Left lobe of liver (tissue), 2 donors: ENCODE measurements at places on chromosomes 16 and 17.

GRCh38 chr16:86299882-86300610 lies 210.3 kb upstream of the FOXF1 start:
- DNase-seq, result no peak

DNA sequence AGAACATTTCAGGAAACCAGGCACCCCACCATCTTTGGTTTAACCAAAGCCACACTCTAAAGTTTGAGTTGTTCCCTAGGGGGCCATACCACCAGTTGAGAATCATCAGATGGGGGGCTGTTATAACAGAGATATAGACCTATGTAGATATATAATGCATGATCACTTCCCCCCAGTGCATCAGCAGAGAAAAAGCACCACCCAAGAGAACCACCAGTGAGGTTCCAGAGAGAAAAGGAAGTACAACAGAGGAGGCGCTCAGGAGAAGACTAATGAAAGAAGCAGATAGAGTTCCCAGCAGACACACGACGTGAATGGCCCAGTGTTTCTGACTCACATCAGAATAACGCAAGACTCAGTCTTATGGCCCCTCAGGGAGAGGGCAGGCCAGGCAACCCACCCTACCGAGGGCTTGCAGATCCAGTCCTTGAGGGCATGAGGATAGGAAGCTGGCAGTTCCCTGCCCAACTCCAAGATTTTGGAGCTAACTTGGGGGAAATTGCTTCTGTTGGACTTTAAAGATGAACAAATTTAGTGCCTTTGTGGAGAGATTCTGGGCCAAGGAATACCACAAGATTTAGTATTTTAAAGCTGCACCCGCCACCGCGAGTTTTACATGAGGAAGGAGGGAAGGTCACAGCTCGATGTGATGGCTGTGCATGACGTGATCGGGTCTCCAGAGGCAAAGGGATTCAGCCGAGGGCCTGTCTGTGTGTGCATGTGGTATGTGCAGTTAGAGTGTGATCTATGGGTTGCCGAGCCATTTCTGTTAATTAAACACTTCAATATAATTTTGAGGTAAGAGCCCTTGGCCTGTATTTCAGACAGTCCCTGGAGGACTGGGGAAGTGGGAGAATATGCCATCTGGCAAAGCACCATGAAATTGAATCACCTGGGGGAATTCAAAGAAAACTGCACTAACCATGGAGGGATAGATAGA lies 53.1 kb downstream of the AIPL1 start:
- DNase-seq, result no peak

DNA sequence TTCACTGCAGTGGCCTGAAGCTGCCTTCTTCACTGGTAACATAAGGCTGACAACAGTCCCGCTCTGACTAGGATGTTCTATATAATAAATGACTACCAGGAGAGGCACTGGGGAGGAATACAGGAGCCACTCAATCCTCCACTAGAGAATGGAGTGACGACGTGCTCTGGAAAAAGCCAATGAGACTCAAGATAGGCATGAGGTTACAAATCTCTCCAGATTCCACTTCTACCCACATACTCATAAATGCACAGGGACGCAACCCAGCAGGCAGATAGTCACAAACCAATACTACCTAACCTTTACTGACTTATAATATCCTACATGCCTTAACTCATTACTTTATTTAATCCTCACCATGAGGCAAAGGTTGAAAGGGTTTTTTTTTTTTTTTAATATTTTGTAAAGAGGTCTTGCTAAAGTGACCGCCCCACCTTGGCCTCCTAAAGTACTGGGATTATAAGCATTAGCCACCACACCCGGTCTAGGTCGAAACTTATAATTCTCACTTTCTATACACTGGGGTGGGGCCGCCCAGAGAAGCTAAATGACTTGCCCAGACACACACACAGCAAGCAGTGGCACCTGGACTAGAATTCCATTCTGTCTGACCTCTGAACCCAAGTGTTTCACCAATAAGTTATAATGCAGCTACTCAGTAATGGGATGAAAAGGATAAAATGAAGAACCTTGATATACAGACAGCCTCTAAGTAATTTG lies 33.7 kb downstream of the TOM1L2 start:
- no peak for DNase-seq

DNA sequence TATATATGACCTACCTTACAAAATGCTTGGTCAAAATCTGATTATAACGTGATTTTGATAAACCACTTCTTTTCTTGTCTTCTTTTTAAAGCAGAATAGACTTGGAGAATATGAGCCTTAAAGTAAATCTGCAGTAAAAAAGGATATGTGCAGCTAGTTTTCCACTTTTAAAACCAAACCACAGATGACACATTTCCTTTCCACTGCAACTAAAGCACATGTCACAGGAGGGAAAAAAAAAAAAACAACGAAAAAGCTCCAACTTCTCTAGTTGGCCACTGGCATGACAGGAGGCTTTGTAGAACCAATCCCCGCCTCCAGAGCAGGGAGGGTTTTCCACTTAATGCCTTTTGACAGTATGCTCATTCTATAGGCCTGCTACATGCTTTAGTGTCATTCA lies at the start of gene EVI2A:
TSS of gene EVI2A (minus strand) at position 142 of the 400 bp plus-strand sequence. CDS start 2,609 bp downstream, outside the sequence.
- no peak for DNase-seq

DNA sequence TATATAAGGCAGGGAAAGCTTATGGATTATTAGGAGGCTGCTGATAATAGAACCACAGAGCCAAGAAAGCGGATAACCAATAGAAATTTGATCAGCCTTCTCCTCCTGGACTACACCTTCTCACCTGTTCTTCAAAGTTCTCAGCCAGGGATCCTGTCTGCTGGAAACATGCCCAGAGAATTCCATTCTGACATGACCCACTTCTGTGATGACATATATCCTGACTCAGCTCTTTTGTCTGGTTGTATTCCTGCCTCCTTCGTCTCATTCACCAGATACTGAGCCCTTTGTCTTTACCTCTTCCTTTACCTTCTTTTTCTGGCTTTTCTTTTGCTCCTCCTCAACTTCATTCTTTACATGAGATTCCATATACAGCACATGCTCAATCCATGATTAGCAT lies 576.1 kb downstream of the CDH11 start:
- DNase-seq, result no peak

GRCh38 chr17:16314859-16315258 lies 38.4 kb downstream of the CENPV start:
- no peak for DNase-seq

GRCh38 chr17:62179525-62180161 lies 114.6 kb upstream of the MED13 start:
- DNase-seq, result no peak

- DNase-seq, result peak; percentile 65
Measured at GRCh38 chr16:75555213-75555706, 792 bp downstream of the TMEM231 start.

DNA sequence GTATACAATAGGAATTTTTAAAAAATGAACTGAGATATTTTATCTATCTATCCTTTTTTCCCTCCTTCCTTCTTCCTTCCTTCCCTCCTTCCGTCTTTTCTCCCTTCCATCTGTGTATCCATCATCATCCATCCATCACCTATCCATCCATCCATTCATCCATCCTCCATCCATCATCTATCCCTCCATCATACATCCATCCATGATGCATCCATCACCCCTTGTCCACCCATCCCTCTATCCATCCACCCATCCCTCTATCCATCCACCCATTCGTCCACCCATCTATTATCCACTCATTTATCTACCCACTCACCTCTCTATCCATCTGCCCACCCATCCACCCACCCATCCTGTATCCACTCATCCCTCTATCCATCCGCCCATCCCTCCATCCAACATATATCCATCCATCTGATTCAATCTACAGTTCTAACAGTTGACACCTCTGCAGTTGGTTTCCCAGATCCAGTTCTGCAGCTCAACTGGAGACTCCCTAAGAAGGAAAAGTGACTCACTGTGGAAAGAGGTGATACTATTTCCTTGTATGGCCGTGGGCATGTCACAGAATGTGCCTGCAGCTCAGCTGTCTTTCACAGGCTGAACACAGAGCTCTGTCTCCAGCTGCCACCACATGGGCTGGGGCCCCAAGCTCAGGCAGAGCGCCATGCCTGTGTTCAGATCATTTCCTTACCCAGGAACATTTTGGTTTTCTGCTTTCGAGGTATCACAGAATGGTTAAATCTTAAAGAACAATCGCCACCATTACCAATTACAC lies 130.8 kb downstream of the XYLT1 start:
- no peak for DNase-seq

DNA sequence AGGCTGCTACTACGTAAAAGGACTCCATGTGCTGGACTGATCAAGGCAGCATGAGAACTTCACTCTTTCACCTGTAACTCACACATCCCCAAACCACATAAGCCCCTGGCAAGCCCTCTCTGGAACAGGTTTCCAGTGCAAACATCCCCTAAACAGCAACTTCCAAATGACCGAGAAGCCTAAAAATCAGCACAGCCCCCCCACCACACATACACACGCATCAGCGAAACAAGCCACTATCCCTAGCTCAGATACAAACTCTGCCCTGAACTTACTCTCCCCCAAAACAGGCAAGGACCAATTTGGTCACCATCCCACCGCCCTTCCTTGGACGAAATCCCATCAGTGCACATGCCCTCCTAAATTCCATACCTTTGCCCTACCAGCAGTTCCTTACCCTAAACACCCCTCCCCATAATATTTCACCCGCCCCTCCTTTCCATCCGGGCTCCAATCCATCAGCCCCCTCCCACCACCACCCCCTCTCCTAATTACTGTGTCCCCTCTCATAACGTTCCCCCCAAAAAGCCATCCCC lies 735 bp downstream of the LSM12 start:
- no peak for DNase-seq

- DNase-seq, result no peak
Measured at GRCh38 chr16:78773291-78773702, 673.8 kb downstream of the WWOX start.

- no peak for DNase-seq
Measured at GRCh38 chr16:62638324-62638911, 602.2 kb upstream of the CDH8 start.

GRCh38 chr17:4972752-4973151 lies 5.1 kb upstream of the SPAG7 start:
- no peak for DNase-seq

GRCh38 chr16:13959626-13960025 lies 39.7 kb downstream of the ERCC4 start:
- no peak for DNase-seq

DNA sequence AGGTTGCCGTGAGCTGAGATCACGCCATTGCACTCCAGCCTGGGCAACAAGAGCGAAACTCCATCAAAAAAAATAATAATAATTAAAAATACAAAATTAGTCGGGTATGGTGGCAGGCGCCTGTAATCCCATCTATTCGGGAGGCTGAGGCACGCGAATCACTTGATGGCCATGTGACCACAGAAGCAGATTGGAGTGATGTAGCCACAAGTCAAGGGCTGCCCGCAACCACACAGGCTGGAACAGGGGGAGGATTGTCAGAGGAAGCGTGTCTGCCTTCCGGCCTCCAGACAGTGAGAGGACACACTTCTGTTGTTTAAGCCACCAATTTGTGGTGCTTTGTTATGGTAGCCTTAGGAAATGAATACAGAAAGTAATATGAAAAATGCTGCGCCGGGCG lies 11.8 kb upstream of the NAGS start:
- no peak for DNase-seq

- DNase-seq, result peak; percentile 49
Measured at GRCh38 chr17:75639771-75640555, 6.7 kb downstream of the SMIM5 start.

GRCh38 chr17:60423865-60424264 lies 1.6 kb downstream of the CHCT1 start:
- no peak for DNase-seq

- DNase-seq, result no peak
Measured at GRCh38 chr17:47698749-47699535, 5.0 kb downstream of the TBKBP1 start.

DNA sequence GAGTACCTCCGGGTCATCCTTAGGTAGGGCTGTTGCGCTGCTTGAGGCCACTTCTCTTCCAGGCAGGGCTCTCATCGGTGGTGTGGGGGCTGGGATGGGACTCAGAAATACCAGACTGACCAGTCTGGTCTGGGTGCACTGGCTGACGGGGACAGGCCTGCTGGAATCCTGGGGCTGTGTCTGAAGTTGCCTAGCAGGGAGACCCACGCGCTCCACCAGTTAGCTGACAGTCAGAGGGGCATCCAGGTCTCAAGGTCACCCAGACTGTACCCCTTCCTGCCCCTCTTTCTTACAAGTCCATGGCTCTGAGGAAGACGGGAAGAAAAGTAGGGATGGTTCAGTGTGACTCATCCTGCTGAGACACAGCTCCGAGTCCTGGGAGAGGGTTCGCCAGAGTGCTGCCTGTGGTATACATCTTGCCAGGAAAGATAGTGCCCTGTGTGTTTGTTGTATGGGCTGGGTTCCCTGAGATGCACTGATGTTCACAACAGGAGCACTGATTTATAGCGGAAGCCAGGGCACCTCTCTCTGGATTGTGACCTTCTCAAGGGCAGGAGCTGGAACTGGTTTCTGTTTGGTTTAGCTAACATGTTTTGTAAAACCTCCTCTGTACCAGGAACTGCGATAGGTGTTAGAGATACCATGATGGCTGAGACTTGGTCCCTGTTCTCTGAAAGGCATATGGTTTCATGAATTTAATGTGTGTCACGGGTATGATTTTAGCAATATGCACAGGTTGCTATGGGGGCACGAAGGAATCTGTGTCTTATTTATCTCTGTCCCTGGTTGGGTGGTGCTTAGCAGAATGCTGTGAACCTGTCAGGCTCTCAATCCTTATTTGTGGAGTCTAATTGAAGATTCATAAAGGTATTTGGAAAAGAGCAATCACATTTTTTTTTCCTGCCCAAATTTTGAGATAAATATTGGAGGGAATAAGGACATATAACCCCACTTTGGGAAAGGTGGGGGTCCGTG lies 97.5 kb downstream of the OR1D5 start:
- DNase-seq, result no peak

DNA sequence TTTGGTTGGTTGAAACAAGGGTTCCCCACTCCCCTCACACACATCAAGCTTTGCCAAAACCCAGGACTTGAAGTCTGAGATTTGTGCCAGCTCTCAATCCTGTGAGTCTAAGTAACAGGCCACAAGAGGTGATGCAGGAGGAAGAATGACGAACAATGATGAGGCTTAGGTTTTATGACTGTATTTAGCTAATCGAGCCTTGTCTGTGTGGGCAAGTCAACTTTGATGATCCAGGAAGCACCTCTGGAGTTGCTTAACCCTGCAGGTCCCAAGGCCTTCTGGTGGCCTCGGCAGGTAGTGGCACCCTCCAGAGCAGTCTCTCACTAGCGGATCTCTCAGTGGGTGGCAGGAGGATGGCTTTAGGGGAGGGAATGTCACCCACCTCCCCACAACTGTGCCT lies 28.7 kb downstream of the CDK5RAP3 start:
- DNase-seq, result no peak

GRCh38 chr16:243348-243747 lies 8.7 kb downstream of the FAM234A start:
- DNase-seq, result no peak
